Body of pancreas (tissue), 4 donors: ENCODE measurements at places on chromosomes 5 and 9. TPM values are rescaled to one million over a fixed set of nuclear protein-coding genes. Genes with fewer than 3 reads are reported as not detected.

GRCh38 chr5:157197086-157197485, 16.4 kb downstream of the ITK start:
- no peak overlapping the region for H3K27ac ChIP-seq
- no peak for DNase-seq
- no peaks in the 10 kb centered on the region for H3K27me3 ChIP-seq
- H3K4me3 ChIP-seq, result no peak overlapping the region
- H3K36me3 ChIP-seq, result no peaks in the 10 kb centered on the region
- no peaks in the 10 kb centered on the region for H3K4me1 ChIP-seq

Gene PCDHA11
- total RNA-seq, result 3.6 TPM

Gene IRX4
- total RNA-seq, result not detected

Gene ZNF300
- 7.9 TPM for total RNA-seq

Gene IRGM
- not detected for total RNA-seq

DNA sequence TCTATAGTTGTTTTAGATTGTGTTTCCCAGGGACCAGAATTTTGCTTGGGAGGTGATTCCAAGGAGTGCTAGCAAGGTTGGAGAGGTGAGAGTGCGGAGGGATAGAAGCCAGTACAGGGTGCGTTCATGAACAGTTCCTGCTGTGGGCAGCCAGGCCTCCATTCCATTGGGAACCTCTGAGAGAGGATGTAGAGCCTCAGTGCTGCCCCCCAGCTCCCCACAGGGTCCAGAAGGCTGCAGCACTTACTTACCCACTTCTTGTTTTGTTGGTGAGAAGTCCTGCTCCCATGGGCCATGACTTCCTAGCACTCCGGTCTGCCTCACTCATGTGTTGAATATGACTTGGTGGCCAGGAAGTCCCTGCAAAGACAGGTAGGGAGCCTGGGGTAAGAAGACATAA, 128.2 kb upstream of the GAS1 start:
- no peak overlapping the region for H3K27ac ChIP-seq
- no peak for DNase-seq
- H3K4me1 ChIP-seq, result no peaks in the 10 kb centered on the region
- no peaks in the 10 kb centered on the region for H3K27me3 ChIP-seq
- H3K36me3 ChIP-seq, result no peaks in the 10 kb centered on the region

- H3K27me3 ChIP-seq, result no peaks in the 10 kb centered on the region
- H3K36me3 ChIP-seq, result no peaks in the 10 kb centered on the region
- DNase-seq, result no peak
- H3K4me3 ChIP-seq, result no peak overlapping the region
- H3K4me1 ChIP-seq, result no peaks in the 10 kb centered on the region
Measured at GRCh38 chr9:70586476-70586875, 172.0 kb upstream of the KLF9 start.

DNA sequence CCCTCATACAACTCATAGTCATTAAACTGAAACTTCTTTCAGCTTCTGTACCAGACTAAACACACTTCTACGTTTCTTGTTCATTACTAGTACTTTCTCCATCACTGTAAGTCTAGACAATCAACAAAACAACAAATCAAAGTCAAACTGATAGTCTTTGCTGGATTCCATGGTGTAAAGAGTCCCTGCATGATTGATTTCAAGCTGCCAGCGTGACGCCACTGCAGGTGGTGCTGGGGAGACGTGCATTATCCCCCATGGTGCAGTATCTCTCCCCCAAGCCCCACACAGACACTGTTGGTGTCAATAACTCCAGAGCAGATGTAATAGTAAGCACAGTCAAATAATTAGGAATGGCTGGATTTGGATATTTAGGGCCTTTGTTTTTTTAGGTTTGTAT, 10.7 kb upstream of the SLC2A8 start:
- no peak overlapping the region for H3K4me3 ChIP-seq
- no peak for DNase-seq
- H3K36me3 ChIP-seq, result no peaks in the 10 kb centered on the region
- no peak overlapping the region for H3K27ac ChIP-seq
- H3K27me3 ChIP-seq, result no peaks in the 10 kb centered on the region

Gene AK8
- not detected for total RNA-seq

Gene CTNND2
- 21.0 TPM for total RNA-seq

Gene LCN2
- total RNA-seq, result 24.6 TPM

GRCh38 chr5:33936381-33937016, at the start of gene RXFP3:
Gene RXFP3, plus strand, starts transcription at chr5:33936386. Its CDS starts 355 bp downstream, at chr5:33936741.
- no peak within 1 kb of the TSS for H3K4me3 ChIP-seq
- H3K27ac ChIP-seq, result no peak within 1 kb of the TSS
- no peak for DNase-seq
- H3K36me3 ChIP-seq, result no peaks in the 10 kb centered on the region
- H3K4me1 ChIP-seq, result peaks cover 22% of the 10 kb centered on the region
- peaks cover 11% of the 10 kb centered on the region for H3K27me3 ChIP-seq

GRCh38 chr9:129497813-129498450, 123.0 kb downstream of the C9orf50 start:
- H3K4me1 ChIP-seq, result peaks cover 66% of the 10 kb centered on the region
- peak; percentile 35 for DNase-seq
- peak overlapping the region; percentile 100 for H3K27ac ChIP-seq
- H3K27me3 ChIP-seq, result no peaks in the 10 kb centered on the region

- no peaks in the 10 kb centered on the region for H3K27me3 ChIP-seq
- no peak overlapping the region for H3K4me3 ChIP-seq
- DNase-seq, result peak; percentile 12
- H3K27ac ChIP-seq, result peak overlapping the region; percentile 47
- H3K36me3 ChIP-seq, result no peaks in the 10 kb centered on the region
Measured at GRCh38 chr9:96344458-96345180, 38.9 kb downstream of the SLC35D2 start.

Gene OR1L8
- not detected for total RNA-seq

GRCh38 chr9:119333507-119334229, 35.6 kb downstream of the BRINP1 start:
- H3K4me3 ChIP-seq, result no peak overlapping the region
- no peaks in the 10 kb centered on the region for H3K27me3 ChIP-seq
- H3K27ac ChIP-seq, result no peak overlapping the region
- DNase-seq, result no peak
- no peaks in the 10 kb centered on the region for H3K36me3 ChIP-seq

DNA sequence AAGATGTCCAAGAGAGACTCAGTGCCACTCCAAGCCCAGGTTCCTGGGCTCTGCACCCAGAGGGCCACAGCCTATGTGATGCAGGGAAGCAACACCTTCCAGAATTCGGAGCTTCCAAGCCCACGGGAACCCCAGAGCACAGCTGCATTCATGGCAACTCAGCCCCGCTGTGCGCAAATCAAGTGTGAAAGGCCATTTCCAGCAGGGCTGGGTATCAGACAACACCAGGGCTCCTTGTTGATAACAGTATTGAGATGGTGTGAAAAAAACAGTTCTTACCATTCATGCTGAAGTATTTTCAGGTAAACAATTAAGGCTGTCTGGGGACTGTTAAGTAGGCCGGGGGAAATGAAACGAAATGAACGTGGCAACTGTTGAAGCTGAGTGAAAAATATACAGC, 10.1 kb downstream of the ROR2 start:
- H3K27ac ChIP-seq, result no peak overlapping the region
- no peak for DNase-seq
- no peaks in the 10 kb centered on the region for H3K27me3 ChIP-seq
- H3K36me3 ChIP-seq, result no peaks in the 10 kb centered on the region
- H3K4me3 ChIP-seq, result no peak overlapping the region

- no peaks in the 10 kb centered on the region for H3K36me3 ChIP-seq
- no peak overlapping the region for H3K27ac ChIP-seq
- no peaks in the 10 kb centered on the region for H3K4me1 ChIP-seq
- H3K4me3 ChIP-seq, result no peak overlapping the region
- DNase-seq, result no peak
Measured at GRCh38 chr9:134965411-134965810, 47.7 kb upstream of the FCN1 start.

GRCh38 chr5:9108162-9108561, 437.7 kb downstream of the SEMA5A start:
- H3K4me3 ChIP-seq, result no peak overlapping the region
- H3K36me3 ChIP-seq, result no peaks in the 10 kb centered on the region
- no peaks in the 10 kb centered on the region for H3K4me1 ChIP-seq
- H3K27ac ChIP-seq, result no peak overlapping the region
- DNase-seq, result no peak

GRCh38 chr9:15837079-15837679, 284.3 kb downstream of the CCDC171 start:
- H3K27ac ChIP-seq, result no peak overlapping the region
- H3K4me1 ChIP-seq, result no peaks in the 10 kb centered on the region
- H3K27me3 ChIP-seq, result no peaks in the 10 kb centered on the region
- no peak overlapping the region for H3K4me3 ChIP-seq
- no peaks in the 10 kb centered on the region for H3K36me3 ChIP-seq
- no peak for DNase-seq

Gene GFM2
- total RNA-seq, result 14.5 TPM

DNA sequence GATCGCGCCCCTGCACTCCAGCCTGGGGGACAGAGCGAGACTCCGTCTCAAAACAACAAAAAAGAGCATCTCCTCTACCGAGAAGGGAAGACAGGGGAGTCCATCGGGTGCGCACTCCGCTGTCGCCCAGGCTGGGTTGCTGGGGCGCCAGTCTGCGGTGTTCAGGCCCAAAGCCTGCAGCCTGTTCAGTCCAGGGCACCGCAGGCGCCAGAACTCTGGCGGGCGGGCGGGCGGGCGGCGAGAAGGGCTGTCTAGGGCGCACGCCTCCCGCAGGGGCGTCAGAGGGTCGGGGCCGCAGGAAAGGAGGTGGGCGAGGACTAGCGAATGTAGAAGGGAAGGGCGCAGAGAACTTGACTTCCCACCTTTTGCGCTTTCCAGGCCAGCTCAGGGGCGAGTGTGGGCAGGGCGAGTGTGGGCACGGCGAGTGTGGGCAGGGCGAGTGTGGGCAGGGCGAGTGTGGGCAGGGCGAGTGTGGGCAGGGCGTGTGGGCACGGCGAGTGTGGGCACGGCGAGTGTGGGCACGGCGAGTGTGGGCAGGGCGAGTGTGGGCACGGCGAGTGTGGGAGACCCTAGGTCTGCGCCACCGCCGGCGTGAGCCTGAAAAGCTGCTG, 10.5 kb downstream of the PROP1 start:
- DNase-seq, result no peak
- H3K36me3 ChIP-seq, result no peaks in the 10 kb centered on the region
- H3K4me1 ChIP-seq, result peaks cover 10% of the 10 kb centered on the region

GRCh38 chr9:8096091-8096490, 296.5 kb upstream of the DMAC1 start:
- H3K4me1 ChIP-seq, result no peaks in the 10 kb centered on the region
- no peak for DNase-seq
- H3K27ac ChIP-seq, result no peak overlapping the region
- no peaks in the 10 kb centered on the region for H3K27me3 ChIP-seq

Gene RNF180
- total RNA-seq, result 13.2 TPM

DNA sequence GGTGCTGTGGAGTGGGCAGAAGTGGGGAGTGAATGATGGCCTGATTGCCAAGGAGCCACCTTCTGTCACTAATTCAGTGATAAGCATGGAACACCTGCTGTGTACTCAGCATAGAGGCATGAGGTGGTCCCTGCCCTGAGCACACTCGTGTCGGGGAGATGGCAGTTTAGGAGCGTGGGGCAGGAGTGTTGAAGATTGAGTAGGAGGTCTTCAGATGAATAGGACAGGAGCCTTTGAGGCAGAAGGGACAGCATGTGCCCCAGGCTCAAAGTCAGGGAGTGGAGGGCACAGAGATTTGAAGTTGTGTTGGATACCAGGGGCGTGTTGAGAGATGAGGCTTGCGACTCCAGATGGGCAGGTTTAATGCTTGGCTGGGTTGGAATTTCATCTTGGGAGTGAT, 55.0 kb downstream of the ZNF618 start:
- peaks cover 27% of the 10 kb centered on the region for H3K4me1 ChIP-seq
- peak; percentile 5 for DNase-seq
- no peaks in the 10 kb centered on the region for H3K27me3 ChIP-seq
- no peak overlapping the region for H3K27ac ChIP-seq
- no peak overlapping the region for H3K4me3 ChIP-seq
- H3K36me3 ChIP-seq, result no peaks in the 10 kb centered on the region

DNA sequence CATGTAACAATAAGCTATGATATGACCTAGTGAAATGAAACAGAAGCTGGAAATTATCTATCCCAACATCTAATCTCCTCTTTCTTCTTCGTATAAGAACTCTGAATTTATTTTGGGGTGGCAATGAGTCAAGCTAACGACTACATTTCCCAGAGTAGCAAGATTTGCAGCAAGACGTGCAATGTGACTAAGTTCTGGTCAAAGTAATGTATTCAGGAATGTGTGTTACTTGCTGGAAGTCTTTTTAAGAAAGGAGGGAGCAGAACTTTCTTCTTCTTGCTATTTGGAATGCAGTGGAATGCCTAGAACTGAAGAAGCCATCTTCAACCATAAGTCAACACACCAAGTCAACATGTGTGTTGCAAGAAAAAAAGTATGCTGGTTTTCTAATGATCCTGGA, 406.6 kb upstream of the MEF2C start:
- H3K4me1 ChIP-seq, result no peaks in the 10 kb centered on the region
- H3K36me3 ChIP-seq, result no peaks in the 10 kb centered on the region
- DNase-seq, result no peak
- no peak overlapping the region for H3K4me3 ChIP-seq

Gene OR13C9
- total RNA-seq, result not detected

Gene FOXB2
- not detected for total RNA-seq

DNA sequence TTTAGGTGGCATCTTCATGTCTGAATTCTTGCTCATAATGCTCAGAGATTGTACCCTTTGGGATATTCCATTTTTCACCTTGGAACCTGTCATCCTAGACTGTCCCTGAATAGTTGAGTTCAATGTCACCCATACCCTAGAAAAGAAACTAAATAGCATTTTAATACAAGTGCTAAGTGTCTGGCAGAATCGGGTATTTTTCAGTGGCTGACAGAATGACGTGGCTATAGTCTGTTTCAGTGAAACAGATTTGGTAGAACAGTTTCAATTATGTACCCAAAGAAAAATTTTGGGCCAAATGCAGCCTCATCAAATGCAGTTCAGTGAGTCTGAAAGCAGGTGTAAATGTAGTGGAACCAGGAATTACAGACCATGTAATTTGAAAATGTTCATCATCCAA, 1041.2 kb downstream of the DTWD2 start:
- H3K27me3 ChIP-seq, result no peaks in the 10 kb centered on the region
- no peak overlapping the region for H3K4me3 ChIP-seq
- H3K27ac ChIP-seq, result no peak overlapping the region
- DNase-seq, result no peak
- no peaks in the 10 kb centered on the region for H3K4me1 ChIP-seq

GRCh38 chr5:126460977-126461376, 37.8 kb downstream of the GRAMD2B start:
- H3K27ac ChIP-seq, result no peak overlapping the region
- DNase-seq, result no peak
- H3K36me3 ChIP-seq, result no peaks in the 10 kb centered on the region
- peaks cover 12% of the 10 kb centered on the region for H3K4me1 ChIP-seq
- H3K4me3 ChIP-seq, result no peak overlapping the region

- H3K36me3 ChIP-seq, result no peaks in the 10 kb centered on the region
- no peaks in the 10 kb centered on the region for H3K27me3 ChIP-seq
- H3K4me3 ChIP-seq, result no peak overlapping the region
Measured at GRCh38 chr9:17807613-17808282, 228.9 kb downstream of the SH3GL2 start.
